ENCODE measurements at places on chromosomes 16 and 17. TPM values are rescaled to one million over a fixed set of nuclear protein-coding genes. Genes with fewer than 3 reads are reported as not detected.

DNA sequence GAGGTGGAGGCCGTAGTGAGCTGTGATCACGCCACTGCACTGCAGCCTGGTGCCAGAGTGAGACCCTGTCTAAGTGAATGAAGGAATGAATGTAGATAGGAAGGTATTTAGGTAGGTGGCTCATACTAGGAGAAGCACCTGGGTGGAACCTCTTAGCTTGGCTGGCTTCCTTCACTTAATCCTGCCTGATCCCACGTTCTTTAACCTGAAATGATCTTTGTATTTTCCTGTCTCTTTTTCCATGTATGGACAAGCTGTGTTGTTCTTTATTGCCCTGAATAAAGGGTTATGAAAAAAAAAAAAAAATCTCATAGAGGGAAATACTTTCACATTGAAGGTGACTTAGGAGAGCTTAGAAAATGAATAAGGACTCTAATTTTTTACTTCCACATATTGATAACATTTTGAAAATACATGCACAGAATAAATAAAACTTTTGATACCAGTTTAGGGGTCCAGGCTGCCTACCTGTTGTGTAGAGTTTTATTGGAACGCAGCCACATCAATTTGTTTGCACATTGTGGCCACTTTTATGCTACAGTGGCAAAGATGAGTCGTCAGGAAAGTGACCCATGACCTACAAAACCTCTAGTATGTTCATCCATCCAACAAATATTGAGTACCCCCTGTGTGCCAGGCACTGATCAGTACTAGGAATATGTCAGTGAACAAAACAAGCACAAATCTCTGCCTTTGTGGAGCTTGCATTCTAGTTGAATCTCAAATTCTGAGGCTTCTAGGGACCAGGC lies 44.6 kb downstream of the VPS35L start:
- DNase-seq: no peak

DNA sequence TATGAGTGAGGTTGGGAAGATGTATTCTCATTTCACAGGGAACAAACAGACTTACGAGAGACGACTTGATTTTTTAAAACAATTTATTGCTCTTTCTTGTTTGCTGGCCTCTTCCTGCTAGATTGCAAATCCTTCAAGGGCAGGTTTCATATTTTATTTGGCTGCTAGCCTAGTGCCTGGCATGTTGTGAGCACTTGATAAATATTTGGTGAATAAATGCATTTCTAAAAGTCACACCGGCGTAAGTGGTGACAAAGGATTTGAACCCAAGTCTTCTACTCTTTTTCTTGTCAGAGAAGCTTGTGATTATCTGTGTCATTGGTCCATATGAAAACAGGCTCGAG lies 1.4 kb downstream of the WWP2 start:
- no peak for DNase-seq

DNA sequence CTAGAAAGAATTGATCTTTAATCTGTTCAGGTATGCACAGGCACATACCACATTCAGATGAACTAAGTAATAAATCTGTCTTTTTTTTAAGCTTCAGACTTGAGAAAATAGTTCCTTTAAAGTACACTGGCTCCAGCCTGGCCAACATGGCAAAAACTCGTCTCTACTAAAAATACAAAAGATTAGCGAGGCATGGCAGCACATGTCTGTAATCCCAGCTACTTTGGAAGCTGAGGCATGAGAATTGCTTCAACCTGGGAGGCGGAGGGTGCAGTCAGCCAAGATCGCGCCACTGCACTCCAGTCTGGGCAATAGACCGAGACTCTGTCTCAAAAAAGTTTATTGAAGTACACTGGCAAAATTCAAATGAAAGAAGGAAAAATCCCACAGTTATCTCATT lies 111.0 kb upstream of the NETO2 start:
- DNase-seq: no peak

DNA sequence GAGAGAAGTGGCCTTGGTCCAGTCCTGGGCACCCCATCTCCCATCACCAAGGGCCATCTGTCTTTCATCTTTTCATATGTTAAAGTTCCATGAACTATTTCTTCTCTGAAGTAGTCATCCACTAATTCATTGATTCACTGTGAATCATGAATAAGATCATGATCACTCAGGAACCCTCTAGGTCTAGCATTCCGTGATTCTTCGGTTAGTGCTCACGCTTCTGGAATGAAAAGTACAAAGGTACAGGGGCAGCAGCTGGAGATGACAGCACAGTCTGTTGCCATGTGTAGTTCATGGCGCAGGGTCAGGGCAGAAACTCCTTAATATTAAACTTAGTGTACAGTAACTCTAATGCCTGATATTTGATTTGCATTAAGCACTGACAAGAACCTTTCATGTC lies 127.1 kb downstream of the CDH13 start:
- DNase-seq: no peak

The EMP2 gene
- 22.6 TPM for total RNA-seq

The C16orf92 gene
- not detected for total RNA-seq

The TMEM204 gene
- total RNA-seq: not detected

The PIP4K2B gene
- total RNA-seq: 57.7 TPM

The TBC1D3 gene
- not detected for total RNA-seq

All from H1 (cell line).